ENCODE measurements at places on chromosomes 7 and 10.

DNA sequence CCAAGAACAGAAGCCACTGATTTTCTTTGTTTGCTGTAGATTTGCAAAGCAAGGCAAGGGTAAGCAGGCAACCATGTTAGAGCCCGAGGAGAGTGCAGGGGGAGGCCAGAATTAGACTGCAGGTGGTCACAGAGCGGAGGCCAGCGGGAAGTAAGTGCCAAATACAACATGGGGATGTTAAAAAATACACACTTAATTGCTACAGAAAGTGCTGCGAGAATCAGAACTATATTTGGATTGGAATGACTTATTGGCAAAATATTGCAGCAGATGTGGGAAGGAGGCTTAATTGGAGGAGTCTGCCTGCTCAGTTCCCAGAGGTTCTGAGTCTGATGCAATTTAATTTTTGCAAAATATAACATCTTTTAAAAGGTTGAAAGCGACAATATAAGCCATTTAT is 49.7 kb upstream of the ADCY1 start:
- DNase-seq = no peak

- DNase-seq = no peak
These were observed 19.0 kb upstream of the SLK start for GRCh38 chr10:103947799-103948516.

GRCh38 chr10:49798275-49798674 is 36.2 kb upstream of the OGDHL start:
- DNase-seq = no peak

GRCh38 chr7:155373359-155374273 is 75.9 kb downstream of the INSIG1 start:
- DNase-seq = no peak

DNA sequence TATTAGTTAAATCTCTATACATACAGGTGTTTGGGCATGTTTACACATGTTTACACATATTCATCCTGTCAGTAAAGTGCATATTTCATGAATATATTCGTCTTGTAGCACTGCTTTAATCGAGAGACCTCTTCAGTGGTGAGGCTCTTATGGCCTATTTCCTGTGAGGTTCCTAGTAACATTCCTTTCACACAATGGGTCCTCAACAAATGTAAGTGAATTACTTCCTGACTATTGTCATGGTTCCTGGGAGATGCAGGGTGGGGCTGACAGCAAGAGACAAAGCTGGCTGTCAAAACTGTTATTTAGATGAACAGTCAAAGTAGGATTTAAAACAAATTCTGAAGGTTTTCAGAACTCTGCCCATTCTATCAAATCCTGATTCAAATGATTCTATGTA is 12.4 kb upstream of the SEMA3A start:
- no peak for DNase-seq

GRCh38 chr7:30241767-30242166 is 42.6 kb upstream of the ZNRF2 start:
- no peak for DNase-seq

- no peak for DNase-seq
These were observed 189.2 kb downstream of the FAM107B start for GRCh38 chr10:14585287-14586193.

DNA sequence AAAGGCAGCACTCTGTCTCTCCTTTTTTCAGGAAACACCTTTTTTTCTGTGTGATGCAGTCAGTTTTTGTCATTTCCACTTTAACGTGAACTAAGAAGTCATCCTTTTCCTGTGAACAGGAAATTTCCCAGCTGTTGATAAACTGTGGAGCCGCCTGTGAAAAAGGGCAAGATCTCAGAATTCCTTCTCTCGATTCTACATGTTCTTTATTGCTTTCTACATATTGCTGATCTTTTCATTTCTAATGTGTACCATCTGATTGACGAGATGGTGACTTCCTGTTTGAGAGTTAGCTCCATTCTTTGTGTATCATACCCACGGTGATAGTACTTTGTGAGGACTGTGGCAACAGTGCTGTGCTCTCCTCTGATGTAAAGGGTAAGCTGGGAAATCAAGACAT is 50.4 kb downstream of the ADD3 start:
- no peak for DNase-seq

DNA sequence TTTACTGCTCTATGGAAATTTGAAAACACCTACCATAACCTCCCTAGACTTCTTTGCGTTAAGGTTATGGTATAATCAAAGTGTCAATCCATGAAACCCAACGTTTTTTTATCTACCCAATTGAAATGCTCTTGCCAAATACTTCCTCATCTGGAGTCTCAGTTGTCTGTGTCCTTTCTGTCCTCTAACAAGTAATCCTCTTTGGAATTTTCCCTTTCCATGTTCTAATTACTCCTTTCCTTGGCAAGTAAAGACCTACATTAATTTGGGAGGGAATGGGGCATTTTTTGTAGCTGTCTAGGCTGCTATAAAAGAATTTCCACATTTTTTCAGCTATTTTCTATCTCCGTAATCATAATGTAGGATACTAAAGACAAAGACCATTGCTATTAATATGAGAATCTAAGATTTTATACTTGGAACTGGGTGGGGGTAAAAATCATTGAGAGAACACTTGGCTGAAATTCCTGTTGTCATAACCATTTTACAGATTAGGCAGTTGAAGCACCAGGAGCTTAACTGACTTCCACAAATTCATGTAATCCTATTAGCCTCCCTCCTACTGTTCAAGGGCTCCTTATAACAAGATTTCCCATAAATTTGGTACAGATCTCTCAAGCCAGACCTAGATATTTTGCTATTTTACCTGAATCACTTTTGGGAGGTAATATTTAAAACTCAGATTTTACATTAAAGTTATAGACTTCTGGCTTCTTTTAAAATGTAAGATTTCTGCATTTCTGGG is 1307.6 kb downstream of the XPNPEP1 start:
- no peak for DNase-seq

- DNase-seq = no peak
These were observed 865 bp downstream of the ZNF438 start for GRCh38 chr10:31030800-31031199.

GRCh38 chr10:126979311-126979710 is 74.1 kb downstream of the DOCK1 start:
- DNase-seq = no peak

GRCh38 chr7:30321882-30322192 is 37.4 kb downstream of the ZNRF2 start:
- no peak for DNase-seq

GRCh38 chr7:117001283-117001682 is 48.0 kb downstream of the ST7 start:
- no peak for DNase-seq

GRCh38 chr7:44287488-44288380 is 37.7 kb downstream of the CAMK2B start:
- no peak for DNase-seq

DNA sequence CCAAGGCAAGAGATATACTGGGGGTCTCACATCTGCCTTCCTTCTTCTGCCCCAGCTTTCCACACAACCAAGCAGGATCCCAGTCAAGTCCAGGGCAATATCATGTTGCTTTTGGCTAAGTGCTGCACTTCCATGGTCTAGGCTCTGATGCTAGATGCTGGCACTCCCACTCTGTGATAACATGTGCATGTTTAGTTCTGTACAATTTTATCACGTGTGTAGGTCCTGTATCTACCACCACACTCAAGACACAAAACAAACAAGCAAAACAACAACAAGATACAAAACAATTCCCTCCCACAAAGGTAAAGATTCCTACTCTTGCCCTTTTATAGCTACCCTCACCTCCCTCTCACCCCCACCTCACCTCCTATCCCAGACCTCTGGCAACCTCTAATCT is 105.6 kb upstream of the HABP2 start:
- no peak for DNase-seq
